ENCODE measurements at places on chromosomes 6 and 20.

DNA sequence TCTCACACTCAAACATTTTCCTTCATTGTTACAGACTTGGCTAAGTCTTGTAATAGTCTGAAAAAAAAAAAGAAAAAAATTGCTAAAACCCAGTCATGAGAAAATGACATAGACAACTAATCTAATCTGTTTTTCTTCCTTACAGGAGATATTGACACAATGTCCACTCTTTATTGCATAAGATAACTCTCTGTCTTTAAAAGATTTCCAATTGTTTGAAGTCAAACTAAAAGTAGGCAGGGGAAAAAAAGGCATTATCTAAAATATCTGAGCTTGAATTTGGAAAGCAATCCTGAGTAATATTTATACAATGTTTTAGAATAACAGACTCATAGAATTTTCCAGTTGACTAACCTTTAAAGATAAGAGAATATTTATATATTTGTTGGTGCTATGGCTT is 233.0 kb upstream of the CEP162 start:
- DNase-seq: no peak

DNA sequence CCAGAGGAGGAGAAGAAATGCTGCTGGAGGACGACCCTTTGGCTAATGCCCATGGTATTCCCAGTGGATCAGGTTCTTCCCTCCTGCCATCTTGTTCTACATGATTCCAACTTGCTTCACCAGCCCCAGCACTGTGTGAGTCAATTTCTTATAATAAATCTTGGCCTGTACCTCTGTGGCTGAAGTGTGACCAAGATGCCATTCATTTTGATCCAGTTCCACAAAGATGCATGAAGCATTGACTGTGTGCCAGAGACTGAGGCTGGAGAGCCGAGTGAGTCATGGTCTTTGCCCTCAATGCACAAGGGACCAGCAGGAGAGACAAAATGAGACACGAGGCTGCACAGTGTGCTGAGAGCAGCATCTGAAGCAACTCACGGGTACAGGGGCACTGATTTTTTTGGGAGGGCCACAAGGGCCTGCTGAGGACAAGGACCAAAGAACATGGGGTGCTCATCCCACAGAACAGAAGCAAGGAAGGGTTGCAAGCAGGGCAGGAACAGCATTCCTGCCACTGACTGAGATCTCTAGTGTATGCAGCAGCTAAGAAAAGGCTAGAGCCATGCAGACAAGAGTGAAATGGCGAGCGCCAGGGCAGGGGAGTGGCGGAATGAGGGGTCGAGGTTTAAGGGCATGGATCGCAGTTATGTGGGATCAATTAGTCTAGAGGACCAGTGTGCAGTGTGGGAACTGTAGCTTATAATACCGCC is 207.0 kb downstream of the THBS2 start:
- DNase-seq: no peak

DNA sequence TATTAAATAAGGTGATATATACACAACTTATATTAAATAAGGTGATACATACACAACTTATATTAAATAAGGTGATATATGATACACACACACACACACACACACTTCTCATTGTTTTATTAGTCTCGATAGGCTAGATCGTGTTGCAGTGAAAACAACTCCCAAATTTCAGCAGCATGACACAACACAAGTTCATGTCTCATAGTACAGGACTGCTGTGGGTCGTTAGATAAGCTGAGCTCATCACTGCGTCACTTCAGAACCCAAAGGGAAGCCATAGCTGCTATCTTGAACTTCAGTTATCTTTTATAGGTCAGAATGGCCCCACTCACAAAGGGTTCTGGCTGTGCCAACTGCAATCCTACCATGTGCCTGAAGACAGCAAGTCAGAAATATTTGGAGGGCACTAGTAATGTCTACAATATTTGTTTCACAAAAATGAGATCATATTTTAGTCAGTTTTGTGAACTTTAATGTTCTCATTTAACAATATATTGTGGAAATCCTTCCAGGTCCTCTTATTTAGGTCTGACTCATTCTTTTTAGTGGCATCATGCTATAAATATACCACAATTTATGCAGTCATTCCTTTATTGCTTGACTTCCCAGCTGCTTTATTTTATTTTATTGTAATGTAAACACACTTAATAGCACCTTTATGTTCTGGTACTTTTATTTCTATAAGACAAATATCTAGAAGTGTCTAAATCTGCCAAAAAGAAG is 290.2 kb downstream of the PHACTR1 start:
- DNase-seq: no peak

DNA sequence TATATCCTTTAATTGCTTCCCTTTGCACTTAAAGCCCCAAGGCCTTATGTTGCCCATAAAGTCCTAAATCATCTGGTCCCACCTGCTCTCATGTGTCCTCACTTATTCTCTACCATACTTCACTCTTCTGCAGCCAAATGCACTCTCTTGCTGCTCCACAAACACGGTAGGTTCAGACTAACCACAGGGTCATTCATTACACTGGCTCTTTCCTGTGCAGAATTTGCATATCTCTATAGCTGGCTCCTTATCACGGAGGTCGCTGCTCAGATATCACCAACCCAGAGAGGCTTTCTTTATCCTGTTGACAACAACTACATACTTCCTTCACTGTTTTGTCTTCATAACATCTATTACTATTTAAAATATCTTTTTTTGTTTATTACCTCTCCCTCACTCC is 86.8 kb downstream of the MOXD1 start:
- DNase-seq: no peak

- DNase-seq: no peak
These were observed 10.3 kb downstream of the PPP1R14C start for GRCh38 chr6:150152891-150153876.

Data from NCI-H1092 (cell line).